Gastroesophageal sphincter (tissue), 4 donors: ENCODE measurements at places on chromosomes 3 and 15. TPM values are rescaled to one million over a fixed set of nuclear protein-coding genes. Genes with fewer than 3 reads are reported as not detected.

The ATP13A5 gene
- total RNA-seq: not detected

The NR2E3 gene
- not detected for total RNA-seq

The TMEM207 gene
- not detected for total RNA-seq

The DENND6A gene
- 25.8 TPM for total RNA-seq

The PRICKLE2 gene
- total RNA-seq: 109 TPM

The TIMP4 gene
- total RNA-seq: 35.1 TPM

The EPHA3 gene
- total RNA-seq: 20.4 TPM

The KNG1 gene
- total RNA-seq: not detected

The ALPK3 gene
- total RNA-seq: 34.4 TPM

The TMEM158 gene
- total RNA-seq: 8.5 TPM

The GOLGA6A gene
- 0.31 TPM for total RNA-seq

The DNAH1 gene
- total RNA-seq: 6.5 TPM

The MITF gene
- 79.0 TPM for total RNA-seq

The THRB gene
- total RNA-seq: 58.3 TPM

The YEATS2 gene
- total RNA-seq: 33.1 TPM

The DHX36 gene
- total RNA-seq: 115 TPM

The GPR62 gene
- total RNA-seq: 0.31 TPM

The PP2D1 gene
- total RNA-seq: not detected

The KY gene
- total RNA-seq: 3.0 TPM

The CAMK1 gene
- total RNA-seq: 54.5 TPM

The NAA80 gene
- total RNA-seq: 4.2 TPM

The LRRC31 gene
- not detected for total RNA-seq

The ABHD5 gene
- 34.1 TPM for total RNA-seq

The CLDN11 gene
- 3.1 TPM for total RNA-seq

The BFSP2 gene
- total RNA-seq: not detected

The TMCO5A gene
- total RNA-seq: not detected

The ARGFX gene
- total RNA-seq: not detected

The CALML4 gene
- total RNA-seq: 16.8 TPM

The SLC41A3 gene
- total RNA-seq: 34.9 TPM

The GOLGA8O gene
- total RNA-seq: not detected

The ADAMTS17 gene
- total RNA-seq: 9.1 TPM

The PIF1 gene
- 2.2 TPM for total RNA-seq

The MRAS gene
- 58.1 TPM for total RNA-seq

The FEZF2 gene
- not detected for total RNA-seq

The PSMA4 gene
- 109 TPM for total RNA-seq

The DUOXA2 gene
- 0.62 TPM for total RNA-seq

The ERICH6 gene
- not detected for total RNA-seq

The CCR3 gene
- not detected for total RNA-seq

The CCDC32 gene
- total RNA-seq: 29.1 TPM

The OXSM gene
- 7.9 TPM for total RNA-seq

The CELSR3 gene
- total RNA-seq: 0.40 TPM

The IQCF6 gene
- not detected for total RNA-seq

The CCDC80 gene
- 83.1 TPM for total RNA-seq

The TRIM42 gene
- total RNA-seq: not detected

The ARPP21 gene
- total RNA-seq: 0.46 TPM

The CFAP100 gene
- total RNA-seq: not detected

The SENP8 gene
- 2.8 TPM for total RNA-seq

The FOXB1 gene
- not detected for total RNA-seq

The MAGEF1 gene
- 43.6 TPM for total RNA-seq

The BTLA gene
- total RNA-seq: 0.08 TPM

The SLC27A2 gene
- total RNA-seq: not detected

The FGF12 gene
- 15.4 TPM for total RNA-seq

The INSYN1 gene
- total RNA-seq: 30.2 TPM

The SLC2A2 gene
- not detected for total RNA-seq

The KIF23 gene
- 3.0 TPM for total RNA-seq

The RAB6B gene
- total RNA-seq: 5.0 TPM

The LRRC49 gene
- 6.1 TPM for total RNA-seq
